ENCODE measurements at places on chromosomes 2 and 18.

- no peak for DNase-seq
These were observed 15.6 kb upstream of the YWHAQ start for GRCh38 chr2:9646196-9647030.

GRCh38 chr2:196200557-196200956, 29.2 kb upstream of the STK17B start:
- DNase-seq = no peak

GRCh38 chr18:32881009-32881408, 108.2 kb upstream of the KLHL14 start:
- peak; percentile 96 for DNase-seq

DNA sequence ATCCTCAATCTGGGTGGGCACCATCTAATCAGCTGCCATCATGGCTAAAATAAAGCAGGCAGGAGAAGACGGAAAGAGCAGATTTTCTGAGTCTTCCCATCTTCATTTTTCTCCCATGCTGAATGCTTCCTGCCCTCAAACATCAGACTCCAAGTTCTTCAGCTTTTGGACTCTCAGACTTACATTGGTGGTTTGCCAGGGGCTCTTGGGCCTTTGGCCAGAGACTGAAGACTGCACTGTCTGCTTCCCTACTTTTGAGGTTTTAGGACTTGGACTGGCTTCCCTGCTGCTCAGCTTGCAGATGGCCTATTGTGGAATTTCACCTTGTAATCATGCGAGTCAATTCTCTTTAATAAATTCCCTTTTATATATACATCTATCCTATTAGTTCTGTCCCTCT, 36.6 kb downstream of the DIPK1C start:
- DNase-seq = no peak

GRCh38 chr2:84830095-84830494, 50.8 kb downstream of the TRABD2A start:
- no peak for DNase-seq

DNA sequence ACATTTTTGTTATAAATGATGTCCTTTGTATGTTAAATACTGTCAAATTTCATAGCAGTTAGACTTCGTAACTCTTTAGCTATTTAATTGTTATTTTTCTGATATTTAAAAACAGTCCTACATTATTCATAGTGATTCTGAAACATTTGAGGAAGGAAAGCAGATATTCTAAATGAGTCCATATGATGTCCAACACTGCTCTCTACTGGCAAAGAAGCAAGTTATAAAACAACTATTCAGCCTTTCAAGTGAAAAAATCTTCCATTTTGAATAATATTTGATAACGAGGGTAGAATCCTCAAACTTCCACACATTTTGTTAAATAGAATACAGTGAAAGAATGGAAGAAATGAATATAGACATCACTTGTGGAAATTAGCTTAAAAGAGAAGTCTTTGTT, 220.8 kb downstream of the GULP1 start:
- DNase-seq = peak; percentile 71

- DNase-seq = no peak
These were observed 436.9 kb upstream of the SPRED2 start for GRCh38 chr2:65869296-65869695.

GRCh38 chr2:71494523-71495155, 41.3 kb downstream of the DYSF start:
- DNase-seq = no peak

- DNase-seq = no peak
These were observed 141.1 kb downstream of the HDAC4 start for GRCh38 chr2:239259603-239260298.

DNA sequence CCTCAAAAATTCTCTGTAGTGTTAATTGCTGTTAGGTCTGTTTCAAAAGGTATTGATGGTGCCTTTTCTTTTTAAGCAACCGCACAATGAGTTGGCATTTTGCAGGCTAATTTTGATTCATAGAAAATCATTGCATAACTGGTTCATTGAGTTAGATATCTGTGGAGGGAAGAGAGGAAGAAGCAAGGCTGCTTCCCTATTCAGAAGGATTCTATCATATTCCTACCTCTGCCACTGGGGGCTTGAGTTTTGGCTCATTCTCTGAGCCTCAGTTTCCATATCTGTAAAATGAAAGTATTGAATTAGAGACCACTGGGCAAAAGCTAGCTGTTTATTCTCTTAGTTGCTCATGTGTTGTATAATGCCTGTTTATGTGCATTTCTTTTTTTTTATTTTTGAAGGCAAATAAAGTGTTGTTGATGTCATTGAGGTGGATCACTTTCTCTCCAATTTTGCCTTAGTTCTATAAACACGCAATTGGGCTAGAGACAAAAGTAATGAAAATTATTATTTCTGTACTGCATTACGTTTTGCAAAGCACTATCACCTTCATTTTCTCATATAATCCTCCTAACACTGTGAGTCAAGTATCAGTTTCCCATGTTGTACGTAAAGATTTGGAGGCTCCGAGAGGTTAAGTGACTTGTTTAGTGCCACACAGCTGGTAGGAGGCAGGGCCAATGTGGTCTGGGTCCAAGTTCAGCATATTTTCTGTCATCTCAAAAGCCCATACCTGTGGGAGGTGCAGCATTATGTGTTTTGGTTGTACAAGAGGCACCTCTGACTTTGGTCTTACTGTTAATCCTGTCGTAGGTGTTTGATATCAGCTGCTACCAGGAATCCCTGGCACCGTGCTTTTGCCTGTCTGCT, 5.9 kb downstream of the TRIB2 start:
- no peak for DNase-seq

DNA sequence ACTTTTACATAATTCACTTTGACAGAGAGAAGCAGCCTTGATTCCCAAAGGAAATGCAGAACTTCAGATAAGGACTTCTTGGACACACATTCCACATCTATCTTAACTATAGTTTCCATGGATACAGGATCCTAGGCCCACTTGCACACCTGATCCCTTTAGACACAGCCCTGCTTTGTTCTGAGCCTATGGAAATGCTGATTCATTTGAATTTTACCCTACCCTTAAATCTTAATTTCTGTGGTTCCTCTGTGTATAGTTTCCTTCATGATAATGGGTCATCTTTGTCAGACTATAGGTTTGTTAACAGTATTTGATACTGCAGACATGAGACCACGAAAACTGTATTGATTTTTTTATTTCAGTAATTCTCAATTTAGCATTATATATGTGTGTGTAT, 77.4 kb downstream of the ACTR3 start:
- no peak for DNase-seq

- DNase-seq = no peak
These were observed 40.0 kb upstream of the DNAH7 start for GRCh38 chr2:196108604-196109003.

DNA sequence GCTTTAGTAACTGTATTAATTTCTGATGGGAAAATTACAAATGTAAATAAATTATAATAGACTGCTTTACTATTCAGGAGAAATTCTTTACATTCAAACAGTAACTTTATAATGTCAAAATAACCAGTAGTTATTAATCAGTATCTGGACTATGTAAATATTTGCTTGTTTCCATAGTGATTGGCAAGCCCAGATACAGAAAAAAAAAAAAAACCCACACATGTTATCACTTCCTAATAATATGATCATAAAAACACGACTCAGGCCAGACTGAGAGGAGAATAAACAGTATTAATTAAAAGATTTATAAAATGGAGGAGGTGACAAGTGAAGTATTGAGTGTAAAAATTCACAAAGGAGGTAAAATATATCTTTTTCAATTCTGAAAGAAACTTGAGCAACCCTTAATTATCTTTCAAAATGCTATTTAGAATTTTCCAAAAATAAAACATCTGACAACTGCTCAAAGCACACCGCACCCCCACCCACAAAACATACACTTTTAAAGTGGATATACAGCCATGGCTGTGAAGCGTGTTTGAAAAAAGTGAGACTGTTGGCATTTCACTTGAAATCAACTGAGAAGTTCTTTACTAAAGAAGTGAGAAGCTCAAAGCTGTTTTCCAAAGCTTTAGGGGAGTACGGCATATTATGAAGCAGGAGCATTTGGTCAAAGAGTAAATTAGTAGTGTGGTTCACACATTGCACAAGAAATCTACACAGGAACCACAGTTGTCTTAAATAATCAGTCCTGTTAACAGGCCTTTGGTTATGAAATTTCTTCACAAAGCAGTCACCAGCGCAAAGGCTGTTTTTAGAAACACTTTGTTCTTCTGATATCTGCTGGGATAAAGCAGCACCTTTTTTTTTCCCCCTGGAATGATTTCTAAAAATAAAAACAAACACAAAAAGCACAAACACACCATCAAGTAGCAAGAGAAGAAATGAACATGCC, 475.8 kb downstream of the TXNL1 start:
- no peak for DNase-seq

- no peak for DNase-seq
These were observed 142.3 kb upstream of the ITGA6 start for GRCh38 chr2:172285010-172285621.

DNA sequence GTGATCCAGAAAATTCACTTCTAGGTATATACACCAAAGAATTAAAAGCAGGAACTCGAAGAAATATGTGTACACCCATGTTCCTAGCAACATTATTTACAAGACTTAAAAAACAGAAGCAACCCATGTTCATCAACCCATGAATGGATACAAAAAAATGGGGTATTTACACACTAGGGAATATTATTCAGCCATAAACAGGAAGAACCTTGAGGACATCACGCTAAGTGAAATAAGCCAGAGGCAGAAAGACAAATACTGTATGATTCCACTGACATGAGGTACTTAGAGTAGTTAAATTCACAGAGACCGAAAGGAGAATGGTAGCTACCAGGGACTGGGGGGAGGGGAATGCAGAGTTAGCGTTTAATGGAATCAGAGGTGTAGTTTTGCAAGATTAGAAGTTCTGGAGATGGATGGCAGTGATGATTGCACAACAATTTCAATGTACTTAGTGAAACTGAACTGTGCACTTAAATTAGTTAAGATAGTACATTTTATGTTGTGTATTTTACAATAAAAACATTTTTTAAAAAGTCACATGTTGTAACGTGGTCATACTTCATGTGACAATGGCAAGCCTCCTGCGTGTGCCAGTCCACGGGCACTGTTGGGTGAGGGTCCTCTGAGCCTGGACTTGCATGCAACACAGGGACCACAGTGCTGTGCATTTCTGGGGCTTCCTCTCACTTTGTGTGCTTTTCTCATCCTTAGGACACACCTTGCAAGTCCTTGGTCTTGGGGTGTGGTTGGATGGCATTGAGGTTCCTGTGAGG, 206.1 kb upstream of the HDAC4 start:
- DNase-seq = no peak

DNA sequence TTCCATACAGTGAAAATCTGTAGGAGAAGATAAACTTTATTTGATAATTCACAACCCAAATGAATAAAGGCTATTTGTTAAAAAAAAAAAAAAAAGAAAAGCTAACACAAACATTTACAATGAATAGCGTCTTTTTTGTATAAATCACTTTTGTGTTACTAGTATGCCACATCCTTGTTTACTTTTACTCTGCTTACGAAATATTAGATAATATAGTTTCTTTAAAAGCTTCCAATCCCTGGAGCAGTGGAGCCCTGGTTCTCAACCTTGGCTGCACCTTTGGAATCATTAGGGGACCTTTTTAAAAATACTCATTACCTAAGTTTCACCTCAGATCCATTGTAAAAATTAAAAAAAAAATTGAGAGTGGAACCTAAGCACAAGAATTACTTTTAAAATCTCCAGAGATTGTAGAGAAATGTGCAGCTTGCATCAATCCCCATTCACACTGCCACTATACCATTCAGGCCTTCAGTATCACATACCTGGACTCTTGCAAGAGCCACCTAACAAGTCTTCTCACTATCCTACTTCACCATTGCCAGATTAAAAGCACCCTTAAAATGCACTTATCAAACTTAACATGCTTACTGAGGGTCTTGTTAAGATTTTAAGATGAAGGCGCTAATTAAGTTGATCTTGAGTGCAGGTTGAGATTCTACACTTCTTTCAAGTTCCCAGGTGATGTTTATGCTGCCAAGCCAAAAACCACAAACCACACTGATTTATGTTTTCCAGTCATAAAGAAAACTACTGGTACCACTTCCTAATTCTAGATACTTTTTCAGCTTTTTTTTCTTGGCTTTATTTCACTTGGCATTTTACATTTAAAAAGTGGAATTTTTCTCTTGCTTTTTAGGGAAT, 59.7 kb upstream of the ZC3H15 start:
- DNase-seq = no peak

DNA sequence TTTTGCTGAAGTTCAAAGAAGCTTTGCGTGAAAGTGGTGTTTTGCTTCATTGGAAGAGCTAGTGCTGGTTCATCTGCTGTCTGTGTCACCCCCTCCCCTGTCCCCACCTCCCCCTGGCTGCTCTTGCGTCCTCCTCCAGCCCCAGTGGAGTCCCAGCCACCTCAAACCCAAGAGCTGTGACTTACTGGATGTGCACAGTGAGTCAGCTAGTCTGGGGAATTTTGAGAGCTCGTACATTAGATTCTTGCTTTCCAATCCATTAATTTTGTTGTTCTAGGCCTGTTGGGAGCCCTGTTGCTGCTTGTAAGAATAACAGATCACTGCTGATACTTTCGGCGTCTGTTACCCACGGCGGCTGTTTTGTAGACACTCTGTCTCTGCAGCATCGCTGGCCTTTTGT, 412.1 kb downstream of the TSN start:
- DNase-seq = no peak

DNA sequence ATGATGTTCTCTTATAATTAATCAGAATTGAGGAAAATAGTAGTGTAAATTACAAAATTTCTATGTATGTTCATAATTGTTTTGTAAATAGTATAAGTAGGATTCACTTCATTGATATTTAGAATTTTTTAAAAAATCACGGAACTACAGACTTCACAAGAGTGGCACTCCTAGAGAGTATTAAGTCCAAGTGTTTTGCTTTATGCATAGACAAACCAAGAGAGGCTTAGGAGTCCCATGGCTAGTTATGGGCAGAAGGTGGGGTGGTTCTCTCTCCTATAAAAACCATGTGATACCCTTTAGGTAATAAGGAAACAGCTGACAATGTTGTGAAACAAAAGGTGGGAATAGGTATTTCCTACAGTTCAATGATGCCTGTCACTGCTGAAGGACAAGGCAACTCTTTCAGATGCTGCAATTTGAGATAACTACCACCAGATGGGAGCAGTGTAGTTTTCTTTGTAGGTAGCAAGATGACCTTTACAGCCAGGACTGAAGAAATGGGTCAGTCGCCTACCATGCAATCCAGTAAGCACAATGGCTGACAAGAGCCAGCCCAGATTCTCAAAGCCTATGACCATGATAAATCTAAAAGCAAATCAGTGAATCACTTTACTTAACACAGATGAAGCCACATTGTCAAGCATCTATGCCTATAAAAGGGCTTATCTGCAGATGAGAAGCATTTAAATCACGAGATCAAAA, 83.9 kb downstream of the AAK1 start:
- DNase-seq = peak; percentile 61

- DNase-seq = no peak
These were observed 41.9 kb downstream of the LPIN2 start for GRCh38 chr18:2970772-2971659.

GRCh38 chr18:74996055-74996454, 212.9 kb downstream of the PTGR3 start:
- DNase-seq = no peak

DNA sequence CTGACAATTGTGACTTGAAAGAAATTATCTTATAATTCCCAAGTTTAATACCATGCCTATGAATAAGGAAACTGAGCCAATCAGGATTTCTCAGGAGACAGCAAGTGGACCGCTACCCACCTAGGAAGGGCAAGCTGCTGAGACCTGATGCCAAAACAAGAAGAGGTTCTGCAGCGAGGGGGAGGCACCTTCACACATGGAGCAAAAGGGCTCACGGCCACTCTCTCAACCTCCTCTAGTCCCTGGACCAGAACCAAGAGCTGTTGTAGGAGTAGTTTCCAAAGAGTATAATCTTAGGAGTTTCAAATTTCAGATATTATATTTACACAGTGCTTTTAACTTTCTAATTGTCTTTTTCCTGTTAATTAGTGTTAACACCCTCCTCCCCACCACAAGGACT, 154.7 kb upstream of the ETAA1 start:
- peak; percentile 51 for DNase-seq

- DNase-seq = no peak
These were observed 483.9 kb upstream of the CRIM1 start for GRCh38 chr2:35871672-35872071.

All from NCI-H510A treated with DMSO at 0.1 percent for 48 hours (cell line).